Activated T-helper 1 cell treated with Interleukin-2 at 50 U/mL for 16 hours (primary cell): ENCODE measurements at places on chromosomes 1 and 21.

- DNase-seq = peak; percentile 46
These were observed 511 bp downstream of the DNTTIP2 start for GRCh38 chr1:93878501-93878888.

GRCh38 chr1:176073524-176074157 is 133.4 kb downstream of the COP1 start:
- no peak for DNase-seq

DNA sequence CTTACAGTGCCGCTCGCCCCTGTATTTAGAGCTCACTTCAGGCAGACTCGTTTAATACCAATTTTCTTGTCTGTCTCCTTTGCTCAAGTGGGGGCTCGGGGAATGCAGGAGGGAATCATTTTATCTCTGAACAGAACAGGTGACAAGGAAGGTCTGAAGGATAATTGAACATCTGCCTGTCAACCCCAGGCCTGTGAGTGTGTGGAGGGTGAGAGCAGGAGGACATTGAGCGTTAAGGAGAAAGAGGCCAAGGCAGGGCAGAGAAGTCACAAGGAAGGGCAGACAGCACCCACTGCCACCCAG is 9.7 kb upstream of the PEF1 start:
- no peak for DNase-seq

- DNase-seq = peak; percentile 40
These were observed 39.8 kb upstream of the ZC3H12A start for GRCh38 chr1:37434292-37435225.

DNA sequence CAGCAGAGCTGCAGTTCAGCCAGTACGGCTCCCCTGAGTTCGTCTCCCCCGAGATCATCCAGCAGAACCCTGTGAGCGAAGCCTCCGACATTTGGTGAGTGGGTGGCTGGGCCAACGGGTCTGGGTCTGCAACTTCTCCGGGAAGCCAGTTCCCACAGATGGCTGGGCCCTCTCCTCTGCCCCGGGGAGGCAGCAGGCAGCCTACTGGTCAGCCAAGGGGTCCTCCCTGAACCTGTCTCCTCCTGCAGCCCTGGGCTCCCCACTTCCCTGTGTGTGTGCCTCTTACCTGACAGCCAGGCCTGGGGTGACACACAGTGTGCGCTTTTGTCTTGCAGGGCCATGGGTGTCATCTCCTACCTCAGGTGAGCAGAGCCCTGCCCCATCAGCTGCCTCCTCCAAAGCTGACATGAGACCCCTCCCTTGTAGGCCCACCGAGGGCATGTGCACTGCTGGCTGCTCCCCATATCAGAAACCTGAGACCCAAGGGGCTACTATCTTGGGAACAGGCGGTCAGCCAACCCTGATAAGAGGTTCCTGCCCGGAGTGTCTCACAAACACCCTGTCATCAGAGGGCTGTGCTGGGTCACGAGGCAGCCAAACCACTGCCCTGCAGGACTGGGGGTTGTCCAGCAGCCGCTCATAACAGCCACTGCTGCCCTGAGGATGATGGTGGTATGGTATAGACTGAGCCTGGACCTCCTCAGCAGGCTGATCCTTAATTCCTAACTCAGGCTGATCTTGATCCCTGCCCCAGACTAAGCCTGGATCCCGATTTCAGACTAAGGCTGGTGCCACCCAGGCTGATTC is 37.6 kb downstream of the TRIM11 start:
- no peak for DNase-seq

- no peak for DNase-seq
These were observed 405.0 kb downstream of the PLPP3 start for GRCh38 chr1:56174176-56174885.

DNA sequence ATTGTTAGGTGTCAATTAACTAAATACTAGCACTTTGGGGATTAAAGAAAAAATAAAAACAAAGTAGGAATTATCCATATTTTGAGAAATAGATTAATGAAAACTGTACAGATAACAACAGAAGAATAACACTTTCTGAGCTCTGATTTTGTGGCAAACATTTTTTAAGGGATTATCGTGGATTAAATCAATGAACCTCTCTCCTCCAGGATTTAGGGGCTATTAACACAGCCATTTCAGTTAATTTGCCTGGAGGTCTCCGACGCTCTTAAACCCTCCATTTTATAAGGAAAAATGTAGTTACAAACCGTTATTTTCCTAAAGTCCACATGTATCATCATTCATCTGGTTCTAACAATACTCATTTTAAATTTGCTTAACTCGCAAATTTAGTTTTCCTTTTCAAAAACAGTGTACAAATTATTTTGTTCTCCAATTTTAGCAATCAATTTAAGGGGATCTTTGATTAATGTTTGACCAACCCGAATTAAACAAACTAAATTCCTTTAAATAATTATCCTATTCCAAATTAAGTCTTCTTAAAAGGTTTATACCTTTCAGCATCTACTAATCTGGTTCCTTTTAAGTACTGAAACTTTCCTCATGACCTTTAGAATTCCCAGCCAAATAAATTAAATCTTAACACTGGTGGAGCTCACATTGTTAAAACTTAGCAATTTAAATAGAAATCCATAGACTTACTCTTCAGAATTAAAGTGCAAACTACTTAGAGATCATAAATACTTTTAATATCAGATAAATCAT is 30.7 kb upstream of the RNF187 start:
- DNase-seq = no peak

DNA sequence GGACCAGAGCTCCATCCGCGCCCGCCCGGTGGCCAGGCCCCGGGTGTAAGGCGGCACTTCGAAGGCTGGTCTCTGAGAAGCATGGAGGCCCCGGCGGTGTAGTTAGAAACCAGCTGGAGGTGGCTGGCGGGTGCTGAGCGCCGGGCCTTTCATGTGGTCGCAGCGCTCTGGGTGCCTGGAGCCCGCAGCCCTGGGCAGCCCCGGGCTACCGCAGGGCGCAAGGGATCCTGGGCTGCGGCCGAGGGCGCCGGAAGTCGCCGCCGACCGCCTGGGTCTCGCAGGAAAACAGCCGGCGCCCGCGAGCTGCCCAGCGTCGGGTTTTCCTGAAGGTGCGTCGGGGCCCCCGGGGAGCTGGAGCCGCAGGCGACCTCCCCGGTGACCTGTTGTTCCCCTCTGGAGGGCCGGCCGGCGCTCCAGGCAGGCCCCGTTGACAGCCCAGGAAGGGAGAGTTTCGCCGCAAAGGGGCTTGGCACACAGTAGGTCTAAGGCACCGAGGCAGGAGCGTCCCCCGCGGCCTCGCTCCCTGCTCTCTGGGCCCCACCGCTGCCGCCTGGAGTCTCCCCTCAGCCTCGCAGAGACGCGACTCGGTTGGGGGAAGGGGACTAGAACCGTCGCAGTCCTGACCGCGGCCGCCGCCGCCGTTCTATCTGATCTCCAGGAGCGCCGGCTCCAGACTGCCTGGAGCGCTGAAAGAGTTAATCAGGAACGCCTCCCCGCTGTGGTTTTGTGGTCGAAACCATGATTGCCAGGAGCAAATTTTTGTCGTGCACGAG is 2.7 kb downstream of the GRHL3 start:
- DNase-seq = peak; percentile 39

- DNase-seq = no peak
These were observed 198.6 kb downstream of the PTPRC start for GRCh38 chr1:198837278-198838021.

DNA sequence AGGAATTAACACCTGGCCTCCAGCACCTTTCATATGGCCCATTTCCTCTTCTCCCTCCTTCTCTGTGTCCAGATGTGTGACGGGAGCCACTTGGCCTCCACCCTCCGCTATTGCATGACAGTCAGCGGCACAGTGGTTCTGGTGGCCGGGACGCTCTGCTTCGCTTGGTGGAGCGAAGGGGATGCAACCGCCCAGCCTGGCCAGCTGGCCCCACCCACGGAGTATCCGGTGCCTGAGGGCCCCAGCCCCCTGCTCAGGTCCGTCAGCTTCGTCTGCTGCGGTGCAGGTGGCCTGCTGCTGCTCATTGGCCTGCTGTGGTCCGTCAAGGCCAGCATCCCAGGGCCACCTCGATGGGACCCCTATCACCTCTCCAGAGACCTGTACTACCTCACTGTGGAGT is 5.6 kb downstream of the TMEM61 start:
- no peak for DNase-seq

DNA sequence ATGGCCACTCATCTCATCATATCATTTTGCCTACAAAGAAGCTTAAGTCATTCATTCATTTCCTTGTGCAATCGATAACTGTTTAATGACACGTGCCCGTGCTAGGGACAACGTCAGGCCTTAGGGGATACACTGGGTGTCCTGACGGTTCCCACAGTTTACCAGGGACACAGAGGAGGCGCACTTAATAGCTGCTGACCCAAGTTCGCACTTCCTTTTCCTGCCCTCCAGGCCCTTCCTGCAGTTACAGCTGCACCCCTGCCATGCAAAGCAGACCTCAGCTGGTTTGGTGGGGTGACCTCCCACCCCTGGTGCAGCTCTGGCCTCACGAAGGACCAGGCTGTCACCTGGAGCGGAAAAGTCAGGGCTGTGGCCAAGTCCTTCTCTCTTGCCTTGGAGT is 4.2 kb downstream of the SPATA21 start:
- DNase-seq = no peak

DNA sequence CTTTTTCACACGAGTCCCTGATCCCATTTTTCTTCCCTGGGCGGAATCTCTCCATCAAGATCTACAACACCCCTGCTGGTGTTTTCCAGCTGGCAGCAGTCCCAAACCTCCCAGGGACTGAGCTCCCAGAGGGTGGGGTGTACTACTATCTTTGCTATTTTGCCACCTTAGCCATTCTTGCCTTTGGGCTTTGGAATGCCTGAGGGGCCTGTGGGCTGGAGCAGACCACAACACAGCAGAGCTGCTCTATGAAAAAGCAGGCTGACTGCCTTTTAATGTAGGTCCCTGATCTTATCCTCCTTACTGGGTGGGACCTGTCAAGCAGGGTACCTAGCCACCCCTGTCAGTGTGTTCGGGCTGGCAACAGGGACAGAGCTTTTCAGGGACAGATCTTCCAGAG is 91.9 kb downstream of the KCNT2 start:
- DNase-seq = no peak

DNA sequence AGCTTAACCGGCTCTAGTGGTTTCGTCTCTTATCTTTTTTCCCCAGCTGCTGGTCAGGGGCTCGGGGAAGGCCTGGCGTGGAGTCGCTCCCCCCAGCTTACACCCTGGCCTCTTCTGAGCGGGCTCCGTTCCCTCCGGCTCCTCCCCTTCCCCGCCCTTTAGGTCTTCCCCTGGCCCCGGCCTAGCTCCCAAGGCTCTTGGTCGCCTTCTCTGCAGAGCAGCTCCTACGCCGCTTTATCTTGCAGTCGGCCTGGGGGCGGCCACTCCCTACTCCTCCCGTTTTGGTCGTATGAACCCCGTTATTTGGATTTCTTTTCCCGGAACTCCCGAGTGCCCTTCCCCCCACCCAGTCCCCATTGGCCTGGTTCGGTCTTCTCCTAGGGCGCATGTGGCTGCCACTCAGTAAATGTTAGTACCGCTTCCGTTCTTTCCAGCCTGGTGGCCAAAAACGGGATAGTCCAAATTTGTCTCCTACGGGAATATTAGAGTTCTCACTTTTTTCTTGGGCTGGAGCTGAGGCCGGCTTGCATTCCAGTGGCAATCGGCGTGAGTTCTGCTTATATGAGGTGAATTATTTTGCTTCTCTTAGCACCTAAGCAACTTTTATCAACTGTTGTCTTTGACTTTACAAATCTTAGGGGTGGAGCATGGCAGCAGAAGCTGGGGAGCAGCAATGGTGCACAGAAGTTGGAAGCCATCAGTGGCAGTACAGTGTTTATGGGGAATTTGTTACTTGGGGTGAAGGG is 467 bp downstream of the THRAP3 start:
- no peak for DNase-seq

- DNase-seq = no peak
These were observed 49.7 kb upstream of the SLC2A1 start for GRCh38 chr1:43008115-43009060.

DNA sequence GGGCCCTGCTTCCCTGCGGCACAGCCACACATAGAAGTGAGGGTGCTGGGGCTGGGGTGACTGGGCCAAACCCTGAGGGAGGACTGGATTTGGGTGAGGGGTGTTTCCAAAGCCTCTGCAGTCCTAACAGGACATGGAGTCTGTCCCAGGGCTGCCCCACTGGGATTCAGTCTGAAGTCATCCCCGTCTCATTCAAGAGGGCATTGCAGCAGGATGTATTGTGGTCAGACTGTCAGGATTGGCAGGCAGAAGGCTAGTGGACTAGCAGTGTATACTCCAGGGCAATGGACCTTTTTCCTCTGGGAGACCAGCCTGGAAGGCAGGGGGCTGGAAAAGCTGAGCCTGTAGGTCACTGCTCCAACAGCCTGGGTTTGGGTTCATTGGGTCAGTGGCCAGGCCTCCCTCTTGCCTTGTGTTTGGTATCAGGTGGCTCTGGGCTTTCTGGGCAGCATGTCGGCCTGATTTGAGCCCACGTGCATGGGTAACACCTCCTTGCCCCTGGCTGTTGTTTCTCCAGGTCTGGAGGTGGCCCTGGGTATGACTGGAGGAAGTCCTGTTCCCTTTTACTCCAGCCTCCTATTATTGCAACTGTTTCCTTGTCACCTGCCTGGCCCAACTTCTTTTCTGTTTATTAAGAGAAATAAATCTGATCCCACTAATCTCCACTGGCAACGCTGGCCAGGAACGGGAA is 41.0 kb upstream of the SYNC start:
- DNase-seq = no peak

- DNase-seq = no peak
These were observed 76.4 kb downstream of the HLCS start for GRCh38 chr21:36890086-36890485.

DNA sequence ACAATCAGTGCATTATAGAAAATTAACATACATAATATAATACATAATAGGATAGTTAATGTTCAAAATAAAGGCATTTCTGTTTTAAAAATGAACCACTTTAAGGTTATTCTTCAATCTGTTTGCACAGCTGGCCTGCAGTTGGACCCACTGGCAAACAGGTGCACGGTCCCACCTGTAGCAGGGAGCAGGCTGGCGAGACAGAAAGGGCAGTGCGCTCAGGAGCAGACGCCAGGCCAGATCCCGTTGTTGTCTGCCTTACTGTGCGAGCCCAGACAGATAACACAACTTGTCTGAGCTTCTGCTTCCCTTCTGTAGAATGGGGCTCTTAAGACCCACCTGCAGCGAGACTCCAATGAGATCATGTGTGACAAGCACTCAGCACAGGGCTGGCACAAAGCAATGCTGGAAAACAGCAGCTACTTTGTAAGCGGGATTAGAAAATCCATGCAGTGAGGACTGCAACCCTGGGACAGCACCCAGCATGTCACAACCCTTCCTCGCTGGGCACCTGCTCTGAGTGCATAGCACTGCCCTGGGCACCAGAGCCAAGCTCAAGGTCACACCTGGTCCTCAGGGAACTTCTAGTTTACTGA is 33.5 kb downstream of the VPS26C start:
- no peak for DNase-seq

DNA sequence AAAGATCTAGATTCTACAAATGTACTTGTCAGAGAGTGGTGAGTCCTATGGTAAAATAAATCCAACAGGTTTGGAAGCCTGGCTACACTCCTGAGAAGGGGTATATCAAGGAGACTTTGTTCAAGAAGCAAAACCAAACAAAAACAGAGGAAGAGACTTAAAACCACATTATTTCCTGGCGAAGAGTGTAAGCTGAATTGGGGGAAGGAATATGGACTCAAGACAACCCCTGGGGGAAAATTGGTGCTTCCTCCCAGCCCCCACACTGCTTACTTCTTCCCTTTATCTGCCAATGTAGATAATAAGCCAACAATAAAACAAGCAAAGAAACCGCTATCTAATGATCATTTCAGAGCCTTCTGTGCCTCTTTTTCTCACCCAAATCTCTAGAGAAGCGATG is 48.4 kb upstream of the ZBTB18 start:
- no peak for DNase-seq
